ENCODE measurements at places on chromosomes 3 and 15. TPM values are rescaled to one million over a fixed set of nuclear protein-coding genes. Genes with fewer than 3 reads are reported as not detected.

DNA sequence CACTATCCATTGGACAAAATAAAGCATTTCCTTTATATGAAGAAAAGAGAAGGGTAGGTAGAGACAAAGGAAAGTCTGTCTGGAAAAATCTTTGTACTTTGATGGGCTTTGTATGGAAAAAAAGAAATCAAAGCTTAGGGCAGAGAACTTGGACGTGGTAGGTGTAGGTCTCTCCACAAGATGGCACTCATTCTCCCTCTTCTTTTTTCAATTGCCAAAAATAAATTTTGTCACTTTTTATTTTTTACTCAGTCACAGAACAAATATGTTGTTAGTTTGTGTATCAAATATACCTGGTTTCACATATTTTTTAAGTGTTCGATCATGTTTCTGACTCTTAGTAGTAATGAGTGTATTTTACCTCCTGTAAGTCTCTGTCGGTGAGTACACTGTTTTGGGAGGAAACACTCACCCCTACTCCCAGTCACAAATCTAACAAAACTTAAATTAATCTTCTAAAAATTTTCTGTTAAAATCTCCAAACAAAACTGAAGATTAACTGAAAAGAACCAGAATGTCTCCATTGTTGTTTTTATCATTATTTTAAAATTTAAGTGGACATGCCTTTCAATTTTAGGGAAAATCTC is 415.8 kb upstream of the GOLIM4 start:
- no peaks in the 10 kb centered on the region for H3K4me1 ChIP-seq
- H3K27ac ChIP-seq: no peak overlapping the region
- no peak for DNase-seq
- H3K27me3 ChIP-seq: no peaks in the 10 kb centered on the region

Gene SLC28A2
- total RNA-seq: not detected

DNA sequence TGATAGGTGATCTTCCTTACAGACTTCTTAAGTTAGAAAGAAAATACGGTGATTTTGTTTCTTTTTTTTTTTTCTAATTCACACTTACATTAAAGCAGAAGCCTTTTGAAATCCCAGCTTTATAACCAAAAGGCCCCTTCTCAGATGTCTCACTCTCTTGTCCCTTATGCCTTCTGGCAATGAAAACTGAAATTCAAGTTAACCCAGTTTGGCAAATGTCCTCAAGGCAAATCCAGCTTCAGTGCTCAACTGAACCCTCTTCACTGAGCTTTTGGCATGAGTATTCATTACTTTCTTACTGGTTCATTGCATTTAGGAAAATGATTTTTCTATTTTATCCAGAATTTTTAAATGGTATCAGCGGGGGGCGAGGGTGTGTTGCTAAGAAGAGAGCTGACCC is 17.0 kb downstream of the PLCH1 start:
- H3K4me1 ChIP-seq: no peaks in the 10 kb centered on the region
- no peak for DNase-seq

Gene SEMA5B
- total RNA-seq: not detected

DNA sequence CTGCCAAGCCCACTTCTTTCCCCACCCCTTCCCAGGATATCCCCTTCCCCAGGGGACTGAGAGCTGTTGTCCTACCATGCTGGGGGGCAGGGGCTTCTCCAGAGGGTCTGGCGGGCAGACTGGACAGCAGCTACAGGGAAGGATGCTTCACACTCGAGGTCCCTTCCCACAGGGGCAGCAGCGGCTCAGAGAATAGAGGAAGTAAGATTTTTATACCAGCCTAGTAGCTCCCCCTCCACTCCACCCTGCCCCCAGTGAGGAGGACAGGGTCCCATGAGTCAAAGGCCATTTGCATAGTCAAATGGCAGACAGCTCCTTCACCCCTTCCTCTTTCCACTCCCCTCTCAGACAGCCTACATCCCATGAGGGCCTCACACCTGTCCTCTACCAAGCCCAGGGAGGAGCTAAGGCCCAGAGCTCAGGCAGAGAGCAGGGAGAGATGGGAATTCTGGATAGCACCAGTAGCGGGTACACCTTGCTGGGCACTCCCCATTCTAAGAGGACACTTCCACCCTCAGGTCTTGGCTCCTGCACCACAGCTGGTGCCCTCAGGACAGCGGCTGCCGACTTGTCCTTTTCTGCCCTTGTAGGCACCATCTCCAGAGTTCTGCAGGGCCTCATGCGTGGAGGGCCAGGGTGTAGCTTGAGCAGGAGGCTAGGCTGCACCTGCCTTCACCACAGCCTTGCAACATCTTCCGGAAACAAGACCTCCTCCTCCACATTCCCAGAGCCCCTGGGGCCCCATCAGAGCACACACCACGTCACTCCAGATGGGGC is at the start of gene TLR9:
TSS of gene TLR9 (minus strand) at position 194 of the 777 bp plus-strand sequence. CDS start at position 78, 116 bp downstream.
- peaks cover 69% of the 10 kb centered on the region for H3K4me1 ChIP-seq
- no peaks in the 10 kb centered on the region for H3K27me3 ChIP-seq
- H3K4me3 ChIP-seq: peak within 1 kb of the TSS; percentile 41
- peaks cover 50% of the 10 kb centered on the region for H3K36me3 ChIP-seq
- H3K27ac ChIP-seq: peak within 1 kb of the TSS; percentile 96

DNA sequence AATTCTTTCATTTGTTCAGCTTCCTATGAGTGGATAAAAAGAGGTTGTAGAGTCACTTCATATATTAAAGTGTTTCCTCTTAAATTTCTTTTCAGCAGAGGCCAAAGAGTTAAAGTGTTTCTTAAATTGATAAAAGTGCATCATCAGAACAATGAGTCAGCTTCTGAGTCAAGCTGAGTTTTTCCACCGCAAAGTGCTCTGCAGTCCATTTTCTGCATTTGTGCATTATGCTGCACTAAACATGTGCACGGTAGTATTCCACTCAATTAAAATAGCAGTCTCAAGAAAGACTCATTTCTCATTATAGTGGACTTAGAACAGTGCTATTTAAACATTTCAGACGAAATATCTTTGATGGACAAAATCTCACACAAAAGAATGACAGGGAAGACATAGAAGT is 152.0 kb downstream of the ZBBX start:
- no peak for DNase-seq
- no peaks in the 10 kb centered on the region for H3K4me1 ChIP-seq
- no peaks in the 10 kb centered on the region for H3K36me3 ChIP-seq

Gene KNL1
- total RNA-seq: 65.4 TPM

Gene STARD9
- 13.0 TPM for total RNA-seq

Gene ATP2B2
- not detected for total RNA-seq

DNA sequence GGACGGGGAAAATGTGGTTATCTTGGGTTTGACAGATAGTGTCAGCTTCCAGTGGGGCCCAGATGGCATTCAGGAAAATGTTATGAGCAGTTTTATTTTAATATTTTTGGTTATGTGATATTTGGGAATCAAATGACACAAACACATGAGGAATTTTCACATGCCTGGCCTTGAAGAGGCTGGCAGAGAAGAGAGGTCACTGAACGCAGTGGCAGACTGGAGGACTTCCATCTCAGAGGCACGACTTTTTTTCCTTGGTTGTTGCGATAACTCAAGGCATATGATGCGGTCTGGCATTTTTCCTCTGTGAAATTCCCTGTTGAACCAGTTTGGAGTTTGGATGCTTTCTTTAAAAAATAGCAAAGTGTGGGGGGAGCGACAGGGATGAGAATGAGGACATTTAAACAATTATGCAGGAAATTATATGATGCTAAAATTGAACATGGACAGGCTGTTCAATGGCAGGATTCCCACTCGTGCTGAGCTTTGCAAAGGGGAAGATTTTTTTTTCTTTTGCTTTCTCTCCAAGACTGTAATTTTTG is 36.9 kb upstream of the ARPP21 start:
- no peak for DNase-seq
- H3K27ac ChIP-seq: no peak overlapping the region
- no peaks in the 10 kb centered on the region for H3K27me3 ChIP-seq
- H3K36me3 ChIP-seq: no peaks in the 10 kb centered on the region
- no peaks in the 10 kb centered on the region for H3K4me1 ChIP-seq

DNA sequence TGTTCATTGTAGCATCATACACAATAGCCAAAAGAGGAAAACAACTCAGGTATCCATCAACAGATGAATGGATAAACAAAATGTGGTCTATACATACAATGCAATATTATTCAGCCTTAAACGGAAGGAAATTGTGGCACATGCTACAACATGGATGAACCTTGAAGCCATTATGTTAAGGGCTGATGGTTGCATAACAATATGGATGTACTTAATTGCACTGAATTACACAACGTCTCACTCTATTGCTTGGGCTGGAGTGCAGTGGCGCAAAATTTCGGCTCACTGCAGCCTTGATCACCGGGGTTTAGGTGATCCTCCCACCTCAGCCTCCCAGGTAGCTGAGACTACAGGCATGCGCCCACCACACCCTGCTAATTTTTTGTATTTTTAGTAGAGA is 7.0 kb upstream of the TMEM62 start:
- no peak for DNase-seq
- H3K36me3 ChIP-seq: no peaks in the 10 kb centered on the region
- no peak overlapping the region for H3K27ac ChIP-seq
- peaks cover 21% of the 10 kb centered on the region for H3K27me3 ChIP-seq
- H3K4me3 ChIP-seq: no peak overlapping the region

- no peak overlapping the region for H3K27ac ChIP-seq
- H3K4me3 ChIP-seq: no peak overlapping the region
- H3K4me1 ChIP-seq: no peaks in the 10 kb centered on the region
- DNase-seq: no peak
- H3K36me3 ChIP-seq: no peaks in the 10 kb centered on the region
Observed at GRCh38 chr3:170494766-170495165, 76.1 kb downstream of the CLDN11 start.

DNA sequence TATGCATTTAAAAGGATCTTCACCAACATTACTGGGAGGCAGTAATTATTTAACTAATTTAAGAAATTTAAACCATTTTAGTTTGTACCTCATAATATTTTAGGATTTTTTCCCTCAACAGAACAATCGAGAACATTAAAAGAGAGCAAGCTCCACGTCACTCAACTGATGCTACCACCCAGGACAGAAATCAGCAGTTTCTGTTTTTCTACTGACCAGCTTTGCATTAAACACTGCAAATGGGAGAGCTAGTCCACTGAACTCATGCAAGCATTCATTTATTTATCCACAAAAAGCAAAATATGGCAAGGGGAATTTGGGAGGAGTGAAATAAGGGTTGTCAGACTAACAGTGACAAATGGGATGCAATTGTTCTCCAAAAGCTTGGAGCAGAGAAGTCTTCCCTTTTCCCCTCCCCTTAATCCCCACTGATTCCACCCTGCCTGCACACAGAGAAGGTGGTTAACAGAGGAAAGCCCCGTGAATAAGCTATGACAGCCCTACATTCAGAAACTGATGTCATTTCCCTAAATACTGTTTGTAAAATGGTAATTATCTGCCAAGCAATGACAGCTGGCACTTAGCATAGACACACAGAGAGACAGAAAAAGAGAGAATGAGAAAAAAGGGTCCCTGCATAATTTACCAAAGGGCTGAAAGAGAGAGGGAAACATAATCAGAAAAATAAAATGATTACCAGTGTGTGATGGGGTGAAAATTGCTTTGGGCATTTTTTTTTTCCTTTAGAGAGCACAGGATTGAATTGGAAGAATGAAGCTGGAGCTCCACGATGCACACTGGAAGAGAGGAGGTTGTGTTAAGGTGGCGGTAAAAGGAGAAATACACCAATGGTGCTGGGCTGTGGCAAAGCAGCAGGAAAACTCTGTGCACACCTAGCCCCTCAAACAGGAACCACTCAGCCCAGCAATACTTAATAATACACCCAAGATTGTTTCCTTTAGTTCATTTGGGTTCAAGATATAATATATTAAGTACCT is 777.4 kb downstream of the TUSC7 start:
- no peaks in the 10 kb centered on the region for H3K36me3 ChIP-seq
- H3K4me3 ChIP-seq: no peak overlapping the region
- no peaks in the 10 kb centered on the region for H3K4me1 ChIP-seq
- no peak overlapping the region for H3K27ac ChIP-seq
- no peak for DNase-seq

Gene KBTBD13
- total RNA-seq: not detected

GRCh38 chr3:188693435-188693834 is 478.3 kb upstream of the TPRG1 start:
- no peak overlapping the region for H3K4me3 ChIP-seq
- no peak for DNase-seq
- no peaks in the 10 kb centered on the region for H3K36me3 ChIP-seq

Gene TNFAIP8L3
- total RNA-seq: not detected

DNA sequence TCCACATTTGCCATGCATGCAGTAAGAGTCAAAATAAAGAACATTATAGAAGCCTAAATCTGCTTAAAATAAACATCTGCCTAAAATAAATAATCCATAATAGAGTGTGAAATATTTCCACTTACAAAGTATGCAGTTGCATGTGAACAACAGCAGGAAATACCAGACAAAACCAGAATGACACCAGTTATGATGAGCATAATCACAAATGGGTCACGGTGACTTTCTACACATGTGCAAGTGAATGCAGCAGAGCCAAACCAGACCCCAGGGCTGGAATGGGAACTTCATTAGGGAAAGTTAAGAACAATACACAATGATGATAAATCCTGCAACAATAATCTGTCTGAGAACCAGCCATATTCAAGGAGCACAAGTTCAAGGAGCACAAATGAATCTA is 615.5 kb downstream of the ROBO2 start:
- H3K27me3 ChIP-seq: no peaks in the 10 kb centered on the region
- H3K4me1 ChIP-seq: no peaks in the 10 kb centered on the region
- H3K4me3 ChIP-seq: no peak overlapping the region
- DNase-seq: no peak

- no peaks in the 10 kb centered on the region for H3K36me3 ChIP-seq
- no peaks in the 10 kb centered on the region for H3K4me1 ChIP-seq
- H3K4me3 ChIP-seq: no peak overlapping the region
Observed at GRCh38 chr3:85050821-85051220, 92.0 kb downstream of the CADM2 start.

Gene PRICKLE2
- total RNA-seq: not detected

DNA sequence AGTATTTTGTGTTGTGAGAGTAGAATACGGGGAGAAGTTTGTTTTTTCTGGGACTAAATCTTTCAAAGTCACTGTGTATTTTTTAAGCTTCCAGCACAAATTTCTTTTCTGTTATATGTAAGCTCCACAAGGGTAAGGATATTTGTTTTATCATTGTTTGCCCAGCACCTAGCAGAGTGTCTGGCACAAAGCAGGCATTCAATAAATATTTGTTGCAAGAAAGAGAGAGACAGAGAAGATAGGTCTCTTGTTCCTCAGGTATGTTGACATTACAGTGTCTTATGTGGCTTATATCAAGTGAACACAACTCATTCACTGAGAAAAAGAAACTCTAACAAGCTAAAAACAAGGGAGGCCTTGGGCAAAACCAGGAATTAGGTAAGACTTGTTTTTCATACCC is 26.6 kb upstream of the FNDC3B start:
- no peak for DNase-seq
- H3K4me1 ChIP-seq: no peaks in the 10 kb centered on the region
- no peaks in the 10 kb centered on the region for H3K36me3 ChIP-seq
- no peak overlapping the region for H3K27ac ChIP-seq

Gene ALDH1A2
- total RNA-seq: not detected

Gene GOLGA8M
- 7.1 TPM for total RNA-seq

DNA sequence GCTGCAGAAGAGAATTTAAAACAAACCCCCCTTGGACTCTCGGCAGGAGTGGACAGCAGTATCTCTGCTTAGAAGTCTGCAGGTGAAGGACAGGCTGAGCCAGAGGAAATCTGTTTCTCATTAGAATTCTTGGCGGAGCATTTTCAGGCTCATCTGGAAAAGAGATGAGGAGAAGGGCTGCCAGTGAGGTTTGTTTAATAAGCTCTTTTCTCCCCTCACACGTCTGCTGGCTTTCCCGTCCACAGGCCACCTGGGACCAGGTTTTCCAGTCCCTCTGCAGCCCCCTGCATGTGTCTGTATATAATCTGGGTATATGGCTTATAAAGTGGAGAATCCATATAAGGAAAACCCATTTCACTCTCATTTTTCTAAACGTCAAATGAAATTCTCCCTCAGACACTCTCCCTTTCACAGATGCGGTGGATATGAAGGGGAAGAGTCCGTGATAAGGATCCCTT is 155.4 kb upstream of the TPM1 start:
- DNase-seq: no peak
- H3K4me1 ChIP-seq: no peaks in the 10 kb centered on the region
- H3K4me3 ChIP-seq: no peak overlapping the region
- H3K27me3 ChIP-seq: peaks cover 13% of the 10 kb centered on the region

Gene SEMA3B
- total RNA-seq: 0.84 TPM
